Mesothelial cell of epicardium (in vitro differentiated cells): ENCODE measurements at places on chromosomes 16 and 17. TPM values are rescaled to one million over a fixed set of nuclear protein-coding genes. Genes with fewer than 3 reads are reported as not detected.

The SHISA6 gene
- 0.02 to 0.09 TPM in 2 of 3 replicates, not detected in the other for total RNA-seq

DNA sequence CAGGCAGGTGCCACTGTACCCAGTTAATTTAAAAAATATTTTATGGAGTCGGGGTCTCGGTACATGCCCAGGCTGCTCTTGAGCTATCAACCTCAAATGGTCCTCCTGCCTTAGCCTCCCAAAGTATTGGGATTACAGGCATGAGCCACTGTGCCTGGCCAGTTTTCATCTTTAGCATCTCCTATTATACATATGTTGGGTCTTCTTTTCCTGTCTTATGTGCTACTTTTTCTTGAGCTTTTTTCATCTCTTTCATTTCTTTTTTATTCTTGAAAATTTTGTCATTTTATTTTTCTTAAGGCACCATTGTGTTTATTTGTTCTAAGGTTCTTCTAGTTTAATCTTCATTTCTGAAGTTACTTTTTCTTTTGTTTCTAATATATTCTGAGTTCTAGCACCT is 20.7 kb downstream of the BANP start:
- no peaks in the 10 kb centered on the region for H3K27me3 ChIP-seq
- no peak for DNase-seq
- peaks cover 44% of the 10 kb centered on the region for H3K36me3 ChIP-seq
- H3K27ac ChIP-seq = no peak overlapping the region
- H3K4me1 ChIP-seq = peaks cover 9% of the 10 kb centered on the region

GRCh38 chr17:40350689-40351358 is 13.7 kb downstream of the GJD3 start:
- no peaks in the 10 kb centered on the region for H3K27me3 ChIP-seq
- H3K4me3 ChIP-seq = peak overlapping the region; percentile 49
- H3K27ac ChIP-seq = peak overlapping the region; percentile 91

The LGALS3BP gene
- total RNA-seq = 373 to 393 TPM (median 375 TPM) in 3 replicates

The CA5A gene
- not detected in 3 replicates for total RNA-seq

GRCh38 chr16:57855188-57855587 is 52.9 kb upstream of the KIFC3 start:
- H3K4me3 ChIP-seq = no peak overlapping the region
- H3K27ac ChIP-seq = no peak overlapping the region
- H3K4me1 ChIP-seq = no peaks in the 10 kb centered on the region
- no peaks in the 10 kb centered on the region for H3K27me3 ChIP-seq
- H3K36me3 ChIP-seq = peaks cover 3% of the 10 kb centered on the region

The SMARCD2 gene
- 70.1 to 72.3 TPM (median 72.2 TPM) in 3 replicates for total RNA-seq

The HAP1 gene
- total RNA-seq = 0.44 to 0.66 TPM (median 0.45 TPM) in 3 replicates

The KRTAP1-5 gene
- not detected in 3 replicates for total RNA-seq

The FBXL16 gene
- total RNA-seq = 0.18 to 0.85 TPM (median 0.23 TPM) in 3 replicates

DNA sequence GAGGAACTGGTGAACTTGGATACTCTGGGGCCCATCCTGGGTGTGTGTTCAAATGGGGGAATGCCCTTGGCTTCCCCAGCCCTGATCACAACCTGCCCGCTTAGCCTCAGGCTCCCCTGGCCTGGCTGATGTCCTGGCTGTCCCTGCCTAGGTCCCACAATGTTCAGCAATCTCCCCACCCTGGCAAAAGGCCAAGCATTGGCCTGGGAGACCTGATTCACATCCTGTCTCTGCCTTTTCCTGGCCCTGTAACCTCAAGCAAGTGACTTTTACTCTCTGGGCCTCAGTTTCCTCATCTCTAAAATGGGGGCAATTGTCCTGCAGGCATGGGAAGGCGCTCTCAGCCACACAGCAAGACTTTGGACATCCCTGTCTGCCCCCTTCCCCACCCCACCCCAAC is 14.4 kb downstream of the CPNE2 start:
- no peak overlapping the region for H3K27ac ChIP-seq
- H3K4me1 ChIP-seq = peaks cover 4% of the 10 kb centered on the region
- DNase-seq = no peak
- no peak overlapping the region for H3K4me3 ChIP-seq
